Kidney tubule cell (primary cell): ENCODE measurements at places on chromosomes 16 and 17.

GRCh38 chr16:11557801-11558200 is 28.9 kb downstream of the LITAF start:
- DNase-seq: no peak

GRCh38 chr17:39716879-39717536 is 13.3 kb downstream of the MIEN1 start:
- no peak for DNase-seq

GRCh38 chr17:3730881-3731429 is 7.3 kb downstream of the HASPIN start:
- DNase-seq: peak; percentile 38

DNA sequence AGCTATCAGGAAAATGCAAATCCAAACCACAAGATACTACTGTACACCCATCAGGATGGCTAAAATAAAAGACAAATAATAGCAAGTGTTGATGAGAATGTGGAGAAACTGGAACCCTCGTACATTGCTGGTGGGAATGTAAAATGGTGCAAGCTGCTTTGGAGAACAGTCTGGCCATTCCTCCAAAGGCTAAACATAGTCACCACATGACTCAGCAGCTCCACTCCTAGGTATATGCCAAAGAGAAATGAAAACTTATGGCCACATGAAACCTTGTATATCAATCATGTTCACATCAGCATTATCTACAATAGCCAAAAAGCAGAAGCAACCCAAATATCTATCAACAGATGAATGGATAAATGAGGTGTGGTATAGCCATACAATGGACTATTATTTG is 28.5 kb downstream of the VAC14 start:
- peak; percentile 32 for DNase-seq

DNA sequence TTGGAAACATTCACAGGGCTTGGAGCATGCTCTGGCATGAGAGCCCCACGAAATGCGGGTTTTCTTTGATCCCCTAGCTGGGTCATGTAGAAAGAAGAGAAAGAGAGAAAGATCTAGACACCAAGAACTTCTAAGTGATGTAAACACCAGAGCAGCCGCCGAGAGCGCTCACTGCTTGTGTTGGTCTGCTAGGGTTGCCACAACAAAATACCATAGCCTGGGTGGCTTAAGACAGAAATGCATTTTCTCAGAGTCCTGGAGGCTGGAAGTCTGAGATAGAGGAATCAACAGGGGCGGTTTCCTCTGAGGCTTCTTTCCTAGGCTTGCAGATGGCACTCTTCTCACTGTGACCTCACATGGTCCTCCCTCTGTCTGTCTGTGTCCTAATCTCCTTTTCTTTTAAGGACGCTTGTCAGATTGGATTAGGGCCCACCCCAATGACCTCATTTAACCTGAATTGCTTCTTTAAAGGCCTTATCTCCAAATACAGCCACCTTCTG is 139.5 kb downstream of the CYLD start:
- DNase-seq: no peak

- peak; percentile 70 for DNase-seq
Observed at GRCh38 chr17:16419929-16420271, 4.5 kb downstream of the TRPV2 start.

DNA sequence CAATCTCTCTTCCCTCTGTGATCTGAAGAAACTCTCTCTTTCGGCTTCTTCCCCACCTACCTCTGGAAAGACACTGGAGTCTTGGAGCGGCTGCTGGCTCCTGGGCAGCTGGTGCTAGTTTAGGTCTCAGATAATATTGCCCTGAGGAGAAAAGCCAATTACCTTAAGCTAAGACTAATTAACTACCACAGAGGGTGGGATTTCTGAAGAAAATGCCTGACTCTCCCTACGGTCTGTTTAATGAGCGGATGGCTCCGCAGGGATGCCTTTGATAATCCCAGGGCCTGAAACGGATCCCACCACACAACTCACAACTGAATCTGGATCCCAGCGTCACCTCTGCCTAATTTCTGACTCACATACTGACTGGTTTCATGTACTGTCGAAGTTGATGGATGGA is 127.0 kb upstream of the NLRP1 start:
- no peak for DNase-seq

- no peak for DNase-seq
Observed at GRCh38 chr17:39919087-39919683, 750 bp upstream of the GSDMB start.

DNA sequence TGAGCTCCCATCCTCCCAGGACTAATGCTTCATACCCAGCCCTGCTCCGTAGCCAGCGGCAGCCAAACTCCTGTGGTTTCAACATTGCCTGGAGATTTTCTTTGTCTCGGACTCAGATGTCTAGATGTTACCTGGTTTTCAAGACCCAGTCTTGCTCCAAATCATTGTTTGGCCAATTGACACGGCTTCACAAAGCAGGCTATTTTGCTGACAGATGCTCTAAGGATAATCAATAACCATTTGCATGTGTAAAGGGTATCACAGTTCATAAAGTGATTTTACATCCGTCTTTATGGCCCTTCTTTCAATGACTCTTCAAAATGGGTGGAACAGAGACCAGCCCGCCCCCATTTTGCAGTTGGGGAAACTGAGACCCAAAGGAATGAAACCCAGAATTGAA is 153.4 kb downstream of the SALL1 start:
- DNase-seq: no peak

GRCh38 chr17:71237903-71238538 is 882.8 kb upstream of the SOX9 start:
- peak; percentile 40 for DNase-seq

GRCh38 chr16:27225536-27226360 is 22.4 kb downstream of the KDM8 start:
- DNase-seq: no peak

GRCh38 chr17:13475574-13476223 is 126.0 kb downstream of the HS3ST3A1 start:
- no peak for DNase-seq

DNA sequence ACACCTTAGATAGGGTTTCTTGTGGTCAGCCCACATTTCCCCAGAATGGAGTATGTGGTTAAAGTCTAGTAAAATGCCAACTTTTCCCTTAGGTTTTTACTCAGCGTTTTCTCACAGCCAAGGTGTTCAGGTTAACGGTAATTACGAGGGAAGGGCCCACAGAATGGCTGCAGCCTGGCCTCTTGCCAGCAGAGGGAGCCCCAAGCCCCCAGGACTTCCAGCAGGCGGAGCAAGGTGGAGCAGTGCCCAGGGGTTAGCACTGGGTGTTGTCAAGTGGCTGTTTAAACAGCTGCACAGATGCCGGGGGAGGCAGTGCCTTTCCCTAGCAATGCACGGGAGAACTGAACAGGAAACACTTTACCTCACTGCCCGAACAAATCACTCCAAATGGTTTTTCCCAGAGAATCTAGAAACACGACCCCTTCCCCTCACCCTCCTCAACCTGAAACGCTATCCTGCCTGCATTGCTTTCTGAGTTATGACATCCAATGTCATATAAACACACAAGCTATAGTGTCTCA is 6.6 kb downstream of the PHB1 start:
- peak; percentile 65 for DNase-seq

DNA sequence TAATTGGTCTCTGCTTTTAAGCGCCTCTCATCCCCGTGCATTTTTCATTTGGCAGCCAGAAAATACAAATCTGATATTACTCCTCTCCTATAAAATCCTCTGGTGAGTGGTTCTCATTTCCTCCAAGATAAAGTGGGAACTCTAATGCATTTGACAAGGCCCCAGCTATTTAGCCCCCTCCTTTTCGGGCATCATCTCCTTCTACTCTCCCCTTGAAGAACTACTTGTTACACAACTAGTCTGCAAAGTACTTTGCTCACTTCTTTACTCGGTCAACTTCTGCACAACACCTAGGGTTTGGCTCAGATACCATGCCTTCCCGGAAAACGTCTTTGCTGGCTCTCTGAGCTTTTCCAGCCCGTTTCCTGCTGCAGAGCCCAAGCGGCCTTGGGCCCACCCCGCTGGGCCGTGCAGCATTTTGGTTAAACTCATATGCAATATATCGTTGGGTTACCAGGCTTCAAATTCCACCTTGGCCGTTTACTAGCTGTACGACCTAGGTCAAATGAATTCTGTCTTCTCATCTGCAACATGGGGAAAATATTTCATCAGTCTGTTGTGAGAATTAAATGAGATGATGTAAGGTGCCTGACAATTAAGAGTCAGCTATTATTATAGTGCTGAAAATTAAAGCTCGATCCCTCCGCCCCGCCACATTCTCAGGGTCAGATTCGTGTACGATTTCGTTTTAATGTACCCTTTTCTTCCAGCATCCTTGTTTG is 883 bp upstream of the TAF15 start:
- no peak for DNase-seq

GRCh38 chr17:63760771-63761539 is 12.4 kb downstream of the CCDC47 start:
- DNase-seq: no peak

GRCh38 chr17:15384142-15384787 is 42.9 kb upstream of the TEKT3 start:
- no peak for DNase-seq

DNA sequence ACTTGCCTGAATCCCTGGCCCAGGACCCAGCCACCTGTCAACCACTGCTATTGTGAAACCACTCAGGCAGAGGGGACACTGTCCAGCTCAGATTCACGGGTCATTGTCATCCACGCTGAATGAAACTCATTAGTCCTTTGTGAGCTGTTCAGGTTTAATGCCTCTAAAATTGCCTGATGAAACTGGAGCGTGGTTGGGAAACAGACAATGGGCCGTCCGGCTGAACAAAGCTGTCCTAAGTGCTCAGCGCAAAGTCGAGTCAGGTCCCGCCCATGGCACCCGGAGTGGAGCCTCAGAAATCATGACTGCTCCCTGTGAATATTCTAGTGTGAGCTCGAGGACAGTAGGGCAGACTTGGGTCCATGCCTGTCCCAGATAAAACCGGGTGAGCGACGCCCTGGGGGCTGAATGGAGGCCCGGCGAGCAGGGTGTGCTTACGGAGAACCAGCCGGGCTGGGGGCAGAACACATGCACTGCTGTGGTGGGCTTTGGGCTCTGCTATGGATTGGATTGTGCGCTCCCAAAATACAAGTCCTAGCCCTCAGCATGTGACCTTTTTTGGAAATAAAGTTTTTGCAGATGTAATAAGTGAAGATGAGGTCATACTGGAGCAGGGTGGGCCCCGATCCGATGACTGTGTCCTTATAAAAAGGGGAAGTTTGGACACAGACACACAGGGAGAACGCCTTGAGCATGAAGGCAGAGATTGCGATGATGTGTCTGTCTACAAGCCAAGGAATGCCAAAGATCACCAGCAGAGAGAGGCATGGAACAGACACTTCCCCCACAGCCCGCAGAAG is 12.9 kb upstream of the CMIP start:
- peak; percentile 82 for DNase-seq

- DNase-seq: peak; percentile 64
Observed at GRCh38 chr17:78330570-78331224, 29.2 kb downstream of the SOCS3 start.

- no peak for DNase-seq
Observed at GRCh38 chr16:67571981-67572431, 9.7 kb downstream of the CTCF start.

GRCh38 chr17:18965530-18966236 is 13.7 kb downstream of the SLC5A10 start:
- no peak for DNase-seq

DNA sequence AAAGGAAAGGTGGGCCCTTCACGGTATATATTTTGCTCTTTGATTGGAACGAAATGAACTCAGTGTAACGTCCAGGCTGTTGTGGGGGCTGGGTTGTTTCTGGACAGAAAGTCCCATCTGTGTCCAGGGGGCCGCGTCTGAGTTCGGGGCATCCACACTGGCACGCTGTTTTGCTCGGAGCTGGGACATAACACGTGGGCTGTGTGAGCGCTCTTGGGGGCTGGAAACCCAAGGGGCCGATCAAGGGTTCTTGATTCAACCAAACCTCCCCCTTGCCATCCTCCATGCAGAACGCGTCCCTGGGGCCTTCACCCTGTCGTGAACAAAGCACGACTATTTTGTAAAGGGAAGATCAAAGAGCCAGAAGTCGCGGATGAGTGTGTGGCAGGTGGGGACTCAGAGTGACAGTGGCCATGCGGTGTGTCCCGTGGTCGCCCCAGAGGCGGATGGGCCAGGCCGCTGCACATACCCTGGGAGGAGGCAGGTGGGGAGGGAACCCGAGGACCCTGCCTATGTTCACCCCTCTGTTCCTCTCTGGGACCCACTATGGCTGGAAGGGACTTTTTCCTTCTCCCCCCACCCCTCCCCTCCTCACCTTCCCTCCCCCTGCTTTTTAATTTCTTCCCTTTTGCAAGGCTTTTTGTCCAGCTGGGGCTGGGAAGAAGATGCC is 387.2 kb downstream of the SEC14L1 start:
- DNase-seq: no peak

- DNase-seq: no peak
Observed at GRCh38 chr16:781346-782010, 6.7 kb downstream of the RPUSD1 start.

GRCh38 chr16:67907397-67908180 is 14.5 kb downstream of the PSKH1 start:
- no peak for DNase-seq

GRCh38 chr16:50403491-50403890 is 34.7 kb upstream of the BRD7 start:
- no peak for DNase-seq

DNA sequence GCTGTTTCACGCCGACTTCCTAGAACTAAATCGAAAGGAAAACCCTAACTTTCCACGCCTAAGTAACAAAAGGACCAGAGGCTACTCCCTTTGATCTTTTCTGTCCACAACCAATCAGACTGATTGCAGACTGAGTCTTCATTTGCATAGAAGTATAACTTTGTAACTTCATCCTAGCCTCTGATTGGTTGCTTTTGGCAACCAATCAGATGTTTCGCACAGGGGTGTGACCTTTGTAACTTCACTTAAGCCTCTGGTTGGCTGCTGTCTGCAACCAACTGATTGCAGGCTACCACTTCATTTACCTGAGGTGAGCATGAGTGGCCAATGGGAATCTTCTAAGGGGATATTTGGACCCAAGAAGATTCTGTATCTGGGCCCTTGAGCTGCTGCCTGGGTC is 17.4 kb upstream of the ICAM2 start:
- no peak for DNase-seq

DNA sequence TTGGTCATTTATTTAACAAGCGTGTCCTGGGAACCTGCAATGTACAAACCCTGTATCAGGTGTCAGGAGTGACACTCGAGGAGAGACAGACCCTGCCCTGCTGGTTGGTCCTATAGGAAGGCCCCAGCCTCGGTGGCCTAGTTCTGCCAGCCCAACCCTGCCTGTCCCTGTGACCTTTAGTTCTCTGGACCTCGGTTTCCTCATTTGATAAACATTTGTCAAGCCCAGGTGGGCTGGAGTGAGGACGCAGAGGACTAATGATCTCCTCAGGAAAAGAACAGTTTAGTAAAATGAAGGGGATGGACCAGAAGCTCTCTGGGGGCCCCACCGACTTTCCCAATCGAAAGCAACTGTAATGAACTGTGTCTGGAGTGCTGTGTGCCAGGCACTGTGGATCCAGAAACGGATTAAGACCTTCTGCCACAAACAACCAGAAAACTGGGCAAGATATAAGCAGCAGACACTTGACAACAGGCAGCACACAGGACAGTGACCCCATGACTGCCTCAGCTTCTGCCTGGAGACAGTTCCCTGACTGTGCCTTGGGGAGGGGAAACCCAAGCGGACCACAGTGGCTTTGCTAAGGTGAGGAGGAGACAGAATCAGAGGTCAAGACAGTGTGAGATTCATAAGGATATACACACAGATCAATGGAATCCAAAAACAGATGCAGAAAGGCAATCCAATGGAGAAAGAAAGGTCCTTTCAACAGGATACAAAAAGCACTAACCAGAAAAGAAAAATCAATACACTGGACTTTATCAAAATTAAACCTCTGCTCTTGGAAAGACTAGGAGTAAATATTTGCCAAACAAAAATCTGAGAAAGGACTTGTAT is 8.8 kb downstream of the PRCD start:
- no peak for DNase-seq

GRCh38 chr16:61820398-61820797 is 215.8 kb downstream of the CDH8 start:
- DNase-seq: peak; percentile 46
